SJSA1 (cell line): ENCODE measurements at places on chromosomes 6 and 20. TPM values are rescaled to one million over a fixed set of nuclear protein-coding genes. Genes with fewer than 3 reads are reported as not detected.

The CDH4 gene
- total RNA-seq = 0.13 TPM in 1 of 2 replicates, not detected in the other

DNA sequence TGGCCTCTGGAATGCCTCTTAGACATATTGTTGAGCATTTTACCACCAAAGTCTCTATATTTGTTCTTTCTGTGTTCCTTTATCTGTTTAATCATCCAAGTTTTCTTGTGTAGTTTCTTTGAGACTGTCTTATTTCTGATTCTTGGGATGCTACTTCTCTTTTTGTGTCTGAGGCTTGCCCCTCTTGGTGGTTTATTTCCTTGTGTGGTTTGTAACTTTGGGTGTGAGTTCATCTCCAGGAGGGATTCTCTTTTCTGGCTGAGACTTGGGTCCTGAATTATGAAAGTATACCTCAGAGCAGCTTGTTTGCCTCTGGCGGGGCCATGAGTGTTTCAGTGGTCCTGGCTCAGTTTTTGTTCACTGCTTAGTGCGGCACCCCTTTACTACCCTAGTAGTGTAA is 33.9 kb downstream of the PPARD start:
- no peak for DNase-seq

- no peak for DNase-seq
Measured at GRCh38 chr6:147260091-147260490, 55.9 kb downstream of the STXBP5 start.

DNA sequence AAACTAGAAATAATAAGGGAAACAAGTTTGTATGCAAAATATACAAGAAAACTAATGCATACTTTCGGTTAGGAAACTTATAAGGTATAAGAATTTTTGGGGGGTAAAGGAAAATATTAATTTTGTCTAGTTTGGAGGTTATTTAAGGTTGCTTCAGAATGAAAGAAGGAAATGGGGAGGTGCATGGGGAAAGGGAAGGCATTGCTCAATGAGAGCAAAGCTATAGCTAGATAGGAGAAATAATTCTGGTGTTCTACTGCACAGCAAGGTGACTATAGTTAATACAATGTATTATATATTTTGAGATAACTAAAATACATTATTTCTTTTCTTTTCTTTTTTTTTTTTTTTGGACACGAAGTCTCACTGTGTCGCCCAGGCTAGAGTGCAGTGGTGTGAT is 5.4 kb upstream of the MYMX start:
- DNase-seq = no peak

DNA sequence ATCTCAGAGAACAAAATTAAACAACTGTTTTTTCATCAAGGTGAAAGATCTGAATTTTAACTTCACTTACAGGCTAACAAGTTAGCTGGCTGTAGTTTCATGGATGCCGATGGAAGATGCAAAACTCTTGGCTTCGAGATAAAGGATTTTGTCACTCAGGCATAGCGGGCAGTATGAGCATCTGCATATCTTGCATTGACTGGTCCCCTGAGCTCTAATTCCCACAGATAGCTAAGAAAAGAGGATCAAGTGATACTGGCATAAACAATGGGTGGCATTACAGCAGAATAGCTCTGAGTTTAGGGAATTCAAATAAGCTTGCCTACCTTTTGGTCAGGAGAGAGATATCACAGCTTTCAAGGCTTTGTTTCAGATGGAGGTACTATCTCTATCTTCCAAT is 1.8 kb upstream of the CLVS2 start:
- no peak for DNase-seq

DNA sequence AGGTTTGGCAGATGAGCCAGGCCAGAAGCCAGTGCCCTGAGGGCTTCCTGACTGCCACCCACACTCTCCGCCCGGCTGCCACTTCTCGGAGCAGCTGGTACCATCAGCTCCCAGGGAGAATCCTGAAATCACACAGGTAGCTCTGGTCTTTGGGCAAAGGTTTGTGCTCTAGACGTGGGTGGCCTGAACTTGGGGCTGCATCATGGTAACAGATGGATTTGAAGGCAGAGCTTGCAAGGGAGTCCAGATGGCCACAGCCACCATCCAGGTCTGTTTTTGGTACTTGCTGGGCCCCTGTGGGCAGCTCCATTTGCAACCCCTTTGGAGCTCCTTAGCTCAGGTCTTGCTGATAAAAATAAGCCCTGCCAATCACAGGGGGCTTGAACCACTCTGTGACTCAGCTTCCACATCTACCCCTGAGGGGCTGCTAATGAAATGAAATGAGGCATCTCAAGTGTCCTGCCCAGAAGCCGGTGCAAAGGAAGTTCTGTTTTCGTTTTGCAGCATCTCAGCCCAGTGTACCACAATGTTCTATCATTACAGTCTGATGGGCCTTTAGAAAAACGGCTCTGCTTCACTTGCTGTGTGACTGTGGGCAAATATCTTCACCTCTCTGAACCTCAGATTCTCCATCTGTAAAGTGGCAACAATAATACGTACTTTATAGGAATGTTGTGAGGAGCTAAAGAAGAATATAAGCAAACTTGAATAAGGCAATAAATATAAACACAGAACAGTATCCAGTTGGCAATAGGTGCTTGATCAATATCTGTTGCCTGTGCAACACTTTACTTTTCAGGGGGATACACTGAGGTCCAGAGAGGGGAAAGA is 25.1 kb upstream of the CDH22 start:
- DNase-seq = no peak

GRCh38 chr6:43627008-43627825 is 1.8 kb downstream of the GTPBP2 start:
- DNase-seq = peak; percentile 93

The SLC22A16 gene
- total RNA-seq = not detected in 2 replicates

GRCh38 chr6:70282312-70282918 is 20.5 kb downstream of the COL9A1 start:
- DNase-seq = no peak

The SCRT2 gene
- not detected in 2 replicates for total RNA-seq

DNA sequence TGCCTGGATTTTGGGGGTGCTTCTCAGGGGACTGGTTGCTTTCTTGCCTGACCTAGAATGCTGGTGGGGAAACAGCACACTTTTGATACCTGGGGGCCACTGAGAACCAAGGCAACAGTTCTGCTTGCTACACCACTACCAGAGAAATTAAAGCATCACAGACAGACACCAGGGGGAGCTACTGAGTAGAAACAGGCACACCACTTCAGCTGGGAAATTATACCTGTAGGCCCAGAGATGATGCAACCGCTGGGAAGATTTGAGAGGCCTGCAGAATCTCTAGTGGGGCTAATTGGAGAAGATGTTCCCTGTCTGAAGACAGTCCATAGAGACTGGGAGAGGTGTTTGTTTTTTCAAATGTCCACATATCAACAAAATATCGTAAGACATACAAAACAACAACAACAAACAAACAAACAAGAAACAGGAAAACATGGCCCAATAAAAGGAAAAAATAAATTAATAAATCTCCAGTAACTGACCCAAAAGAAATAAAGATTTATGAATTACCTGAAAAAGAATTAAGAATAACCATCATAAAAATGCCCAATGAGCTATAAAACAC is 129.4 kb upstream of the RIN2 start:
- DNase-seq = peak; percentile 41

DNA sequence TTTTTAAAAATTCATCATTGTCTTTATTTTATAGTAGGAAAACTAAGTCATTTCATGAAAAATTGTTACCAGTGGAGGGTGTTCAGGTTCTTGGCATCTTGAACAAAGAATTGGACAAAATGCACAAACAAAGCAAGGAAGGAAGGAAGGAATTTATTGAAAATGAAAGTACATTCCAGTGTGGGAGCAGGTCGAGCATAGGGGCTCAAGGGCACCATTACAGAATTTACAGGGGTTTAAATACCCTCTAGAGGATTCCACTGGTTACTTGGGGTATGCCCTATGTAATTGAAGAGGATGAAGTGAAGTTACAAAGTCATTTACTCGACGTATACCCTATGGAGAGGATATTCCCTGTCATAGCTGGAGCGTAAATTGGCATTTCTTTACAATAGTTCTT is 37.4 kb upstream of the HDAC2 start:
- DNase-seq = peak; percentile 55

DNA sequence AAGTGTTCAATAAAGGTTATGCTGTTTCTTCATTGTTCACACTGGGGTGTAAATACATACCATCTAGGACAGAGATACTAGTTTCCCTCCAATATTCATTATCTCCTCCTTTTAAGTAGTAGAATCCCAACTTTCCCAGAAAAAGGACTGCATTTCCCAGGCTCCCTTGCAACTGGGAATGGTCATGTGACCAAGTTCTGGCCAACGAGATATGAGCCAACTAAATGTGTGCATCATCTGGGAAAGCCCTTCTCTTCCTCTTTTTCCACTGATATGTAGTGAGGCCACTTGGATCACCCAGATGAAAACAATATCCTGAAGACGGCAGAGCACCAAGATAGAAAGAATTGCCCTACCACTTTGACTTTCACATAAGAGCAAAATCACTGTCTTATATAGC is 97.9 kb upstream of the PTPRT start:
- DNase-seq = no peak

GRCh38 chr6:5271926-5272325 is 10.6 kb downstream of the FARS2 start:
- DNase-seq = no peak
